Ovary (tissue), 10 donors: ENCODE measurements at places on chromosomes 13 and 19. TPM values are rescaled to one million over a fixed set of nuclear protein-coding genes. Genes with fewer than 3 reads are reported as not detected.

The ANKRD10 gene
- total RNA-seq: 84.0 TPM

The C19orf18 gene
- total RNA-seq: 1.4 TPM

The PCDH8 gene
- total RNA-seq: not detected

The CAPN12 gene
- total RNA-seq: 8.0 TPM

The PNPLA6 gene
- 67.9 TPM for total RNA-seq

The RNU6-9 gene
- not detected for total RNA-seq

The POLR1D gene
- total RNA-seq: 115 TPM

The CD177 gene
- total RNA-seq: not detected

The FGF21 gene
- not detected for total RNA-seq

The CACNG7 gene
- total RNA-seq: not detected

The TTYH1 gene
- 1.8 TPM for total RNA-seq

The CYP2F1 gene
- total RNA-seq: not detected

The PDE4A gene
- 3.0 TPM for total RNA-seq

The FBN3 gene
- 0.25 TPM for total RNA-seq

The ZNF534 gene
- 0.30 TPM for total RNA-seq

The IZUMO2 gene
- total RNA-seq: not detected

The RNF17 gene
- not detected for total RNA-seq

The RPS19 gene
- 3,422 TPM for total RNA-seq

The CNFN gene
- total RNA-seq: not detected

The NCAN gene
- total RNA-seq: not detected

The FOXA3 gene
- not detected for total RNA-seq

The PRR19 gene
- total RNA-seq: 0.58 TPM

The SETDB2 gene
- total RNA-seq: 15.0 TPM
